Motor neuron (in vitro differentiated cells): ENCODE measurements at places on chromosomes 3 and 15.
A peak's percentile ranks its signal among the peaks of the same experiment; 100 is the strongest.

GRCh38 chr3:189588070-189588469, 43.1 kb upstream of the TP63 start:
- ATAC-seq, result peak; percentile 49

GRCh38 chr3:45123581-45124269, 22.5 kb downstream of the CDCP1 start:
- ATAC-seq, result no peak

DNA sequence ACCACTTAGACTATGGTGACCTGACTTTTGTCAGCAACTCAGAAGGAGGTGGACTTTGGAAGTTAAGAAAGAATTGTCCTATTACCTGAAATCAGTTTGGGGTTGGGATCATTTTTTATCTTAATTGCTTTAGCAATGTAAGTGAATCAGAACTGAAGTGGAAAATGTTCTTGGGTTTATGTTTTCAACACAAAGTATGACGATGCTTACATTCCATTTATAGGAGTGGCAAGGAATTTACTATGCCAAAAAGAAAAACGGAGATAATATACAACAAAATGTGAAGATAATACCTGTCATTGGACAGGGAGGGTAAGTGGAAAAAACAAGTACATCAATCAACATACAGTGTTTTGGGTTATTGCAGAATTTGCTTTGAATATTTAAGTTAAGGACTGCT, 116.1 kb downstream of the PDE8A start:
- ATAC-seq, result no peak

- no peak for ATAC-seq
Observed at GRCh38 chr15:75895731-75896130, 7.9 kb upstream of the FBXO22 start.

DNA sequence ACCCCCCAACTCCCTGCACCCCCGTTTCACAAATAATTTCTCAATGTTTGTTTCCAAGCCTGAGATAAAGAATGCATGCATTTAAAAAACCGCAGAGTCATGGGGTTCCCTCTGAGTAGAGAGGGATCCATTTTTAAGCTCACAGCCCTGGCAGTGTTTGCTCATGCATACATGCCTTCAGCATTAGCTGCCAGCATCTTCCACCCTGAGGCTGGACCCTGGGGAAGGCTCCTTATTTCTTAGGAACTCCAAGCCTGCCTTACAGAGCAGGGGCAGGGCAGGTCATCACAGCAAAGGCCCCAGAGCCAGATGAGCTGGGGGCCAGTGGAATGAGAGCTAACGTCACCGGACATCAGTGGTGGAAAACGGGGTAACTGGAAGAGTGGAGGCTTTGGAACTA, 31.3 kb downstream of the TLE3 start:
- no peak for ATAC-seq

DNA sequence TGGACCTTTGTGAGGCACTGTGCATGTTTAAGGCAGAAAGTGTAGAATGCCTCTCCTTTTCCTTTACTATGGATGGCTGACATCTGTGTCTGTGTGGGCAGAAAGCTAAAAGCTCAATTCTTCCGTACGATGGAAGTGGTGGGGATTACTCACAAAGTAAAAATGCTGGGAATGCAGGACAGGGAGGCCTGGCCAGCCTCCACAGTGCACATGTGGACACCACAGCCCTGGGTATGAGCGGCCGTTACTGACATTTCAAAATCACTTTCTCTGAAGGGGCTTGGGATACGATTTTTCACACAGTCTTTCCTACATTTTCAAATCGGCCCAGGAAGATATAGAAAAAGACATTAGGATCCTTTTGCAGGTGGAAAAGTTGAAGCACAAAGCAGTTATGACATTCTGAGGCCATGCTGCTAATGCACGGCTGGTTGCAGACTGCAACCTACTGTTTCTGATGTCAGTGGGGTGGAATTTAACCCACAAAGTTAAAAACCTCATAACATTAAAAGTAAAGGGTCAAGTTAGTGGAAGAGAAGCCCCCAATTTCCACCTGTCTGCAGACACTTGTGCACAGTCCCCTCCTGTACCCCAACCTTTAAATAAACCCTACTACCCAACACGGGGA, 27.9 kb downstream of the EHD4 start:
- peak; percentile 85 for ATAC-seq

GRCh38 chr15:59294574-59295260, 78.0 kb downstream of the MYO1E start:
- ATAC-seq, result peak; percentile 68

DNA sequence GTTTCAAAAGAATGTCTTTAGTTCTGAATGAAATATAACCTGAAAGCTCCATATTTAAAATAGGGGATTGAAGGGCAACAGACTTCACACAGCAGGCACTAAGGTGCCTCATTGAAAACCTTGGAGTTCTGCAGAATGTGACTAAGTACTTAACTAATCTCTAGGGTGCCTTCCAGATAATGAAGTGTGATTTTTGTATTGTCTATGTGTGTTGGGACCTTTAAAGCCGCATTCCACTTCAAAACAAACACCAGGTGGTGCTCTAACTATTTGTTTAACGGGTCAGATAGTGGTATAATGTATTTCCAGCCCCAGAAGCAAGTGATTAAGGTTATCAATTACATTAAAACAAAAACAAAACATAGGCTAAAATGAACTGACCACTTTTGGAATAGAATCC, 28.0 kb downstream of the TFG start:
- ATAC-seq, result peak; percentile 44
